CD4-positive, alpha-beta T cell treated with Interleukin-2 at 100 ng/mL for 4 hours (primary cell): ENCODE measurements at places on chromosomes 12 and 14.

- no peak for DNase-seq
Measured at GRCh38 chr12:93380480-93381121, 2.9 kb downstream of the NUDT4 start.

- no peak for DNase-seq
Measured at GRCh38 chr12:78275886-78276285, 445.2 kb downstream of the NAV3 start.

GRCh38 chr12:114764510-114764909 lies 80.5 kb upstream of the TBX3 start:
- no peak for DNase-seq

- DNase-seq = peak; percentile 39
Measured at GRCh38 chr14:70988452-70988851, 81.2 kb downstream of the PCNX1 start.

- DNase-seq = no peak
Measured at GRCh38 chr12:73361864-73362230, 1089.7 kb downstream of the TRHDE start.

GRCh38 chr14:51487848-51488247 lies 163.9 kb upstream of the FRMD6 start:
- no peak for DNase-seq

- DNase-seq = no peak
Measured at GRCh38 chr12:45654002-45654665, 75.4 kb upstream of the ARID2 start.

DNA sequence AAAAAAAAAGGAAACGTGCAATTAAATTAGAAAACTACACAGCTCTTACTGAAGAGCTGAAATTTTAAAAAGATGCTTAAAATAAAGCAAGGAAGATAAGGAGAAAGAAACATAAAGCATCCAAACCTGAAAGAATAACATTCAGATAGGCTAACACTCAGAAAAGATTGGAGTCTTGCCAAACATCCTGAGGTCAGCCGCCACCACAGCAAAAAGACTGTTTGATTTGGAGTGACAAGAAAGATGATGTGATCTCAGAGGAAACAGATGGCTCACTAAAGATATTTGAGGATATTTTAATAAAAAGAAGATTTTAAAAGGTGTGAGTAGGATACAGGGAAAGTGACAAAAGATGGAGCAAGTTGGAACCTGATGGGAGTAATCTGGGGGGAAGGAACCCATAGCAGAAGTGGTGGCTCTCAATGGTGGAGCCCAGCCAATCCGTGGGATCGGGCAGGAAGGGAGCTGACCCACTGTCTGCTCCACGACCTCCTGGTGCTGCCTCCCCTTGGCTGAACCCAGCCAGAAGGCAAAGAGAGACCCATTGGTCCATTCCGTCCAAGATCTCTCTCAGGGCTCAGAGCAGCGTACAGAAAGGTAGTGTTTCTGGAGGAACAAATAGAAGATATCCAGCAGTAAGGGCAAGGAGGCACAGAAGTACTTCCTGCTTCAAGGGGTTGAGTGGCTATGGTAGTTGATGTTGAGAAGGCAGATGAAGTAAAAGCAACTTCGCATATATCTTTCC lies 469.6 kb downstream of the RGS6 start:
- peak; percentile 10 for DNase-seq

- DNase-seq = no peak
Measured at GRCh38 chr12:2256915-2257314, 204.1 kb downstream of the CACNA1C start.

DNA sequence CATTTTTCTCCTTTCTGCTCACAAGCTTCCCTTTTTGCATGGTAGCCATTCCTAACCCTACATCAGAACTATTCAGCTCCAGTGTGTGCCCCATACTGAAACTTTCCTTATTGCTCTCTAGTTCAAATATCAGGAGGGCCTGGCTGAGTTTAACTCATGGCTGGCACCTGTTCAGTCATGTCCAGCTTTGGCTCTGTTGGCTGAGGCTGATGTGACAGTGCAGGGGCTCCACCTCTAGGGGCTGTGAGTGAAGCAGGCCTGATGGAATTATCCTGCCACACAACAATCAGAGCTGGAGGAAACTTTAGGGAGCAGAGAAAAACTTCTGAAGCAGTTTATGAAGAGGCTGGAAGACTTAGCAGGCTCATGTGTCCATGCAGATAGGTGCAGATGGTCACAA lies 8.5 kb downstream of the COQ6 start:
- DNase-seq = no peak
